Fibroblast of the aortic adventitia (primary cell): ENCODE measurements at places on chromosomes 16 and 17.

DNA sequence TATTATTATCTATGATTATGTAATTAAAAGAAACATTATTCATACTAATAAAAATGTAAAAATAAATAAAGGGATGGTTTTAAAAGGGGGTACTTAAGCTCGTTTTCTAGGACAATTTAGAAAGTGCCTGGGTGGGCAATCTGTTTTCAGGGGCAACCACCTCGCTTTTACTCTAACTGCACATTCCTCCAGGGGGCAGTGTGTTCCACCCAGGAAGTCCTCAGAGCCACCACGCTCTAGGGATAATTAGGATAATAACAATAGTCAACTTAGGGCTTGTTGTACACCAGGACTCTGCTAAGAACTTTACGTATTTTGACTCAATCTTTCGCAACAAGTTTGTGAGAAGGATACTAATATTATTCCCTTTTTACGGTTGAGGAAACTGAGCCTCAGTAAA is 396.7 kb upstream of the MAF start:
- no peak for DNase-seq

DNA sequence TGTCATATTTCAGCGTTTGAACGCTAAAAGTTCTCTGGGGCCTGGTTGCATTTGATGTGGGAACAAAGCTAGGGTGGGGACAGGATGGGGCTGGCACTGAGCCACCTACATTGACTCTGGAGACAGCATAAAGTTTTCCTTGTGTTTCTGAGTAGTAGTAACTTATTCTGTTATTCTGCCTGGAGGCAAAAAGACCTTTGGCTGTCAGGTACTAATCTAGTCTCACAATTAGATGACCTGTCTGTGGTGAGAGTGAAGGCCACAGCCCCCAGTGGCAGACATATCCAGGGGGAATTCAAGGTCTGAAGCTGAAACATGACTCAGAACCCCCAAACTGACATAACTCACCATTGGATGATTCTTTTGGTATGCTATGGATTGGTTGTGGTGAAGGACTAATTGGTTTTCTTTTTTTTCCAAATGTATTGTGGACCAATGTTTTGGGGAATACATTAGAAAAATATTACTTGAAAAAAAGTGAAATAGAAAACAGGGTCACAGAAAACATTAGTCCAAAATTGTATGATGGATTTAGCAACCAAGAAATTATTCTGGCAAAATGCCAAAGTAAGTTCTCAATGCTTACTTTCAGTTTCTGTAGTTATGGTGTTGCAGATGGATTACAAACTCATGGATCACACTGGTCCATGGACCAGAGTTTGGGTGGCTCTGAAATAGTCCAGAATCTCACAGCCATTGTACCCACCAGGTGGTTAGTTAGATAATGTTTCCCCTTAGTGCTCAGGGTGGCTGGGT is 10.5 kb upstream of the SALL1 start:
- peak; percentile 60 for DNase-seq

GRCh38 chr16:23504453-23505179 is 5.7 kb downstream of the GGA2 start:
- peak; percentile 84 for DNase-seq

- no peak for DNase-seq
Measured at GRCh38 chr16:79202977-79203376, 397.6 kb downstream of the MAF start.

GRCh38 chr16:3112058-3112880 is at the start of gene ZNF205:
Gene ZNF205 (plus strand): TSS chr16:3112586. CDS start chr16:3113431, 845 bp downstream.
- peak; percentile 80 for DNase-seq

- peak; percentile 47 for DNase-seq
Measured at GRCh38 chr16:12119562-12119961, 143.0 kb downstream of the SNX29 start.

GRCh38 chr17:52024300-52024870 is 134.1 kb downstream of the CA10 start:
- no peak for DNase-seq

- DNase-seq = no peak
Measured at GRCh38 chr17:17737961-17738894, 57.0 kb downstream of the RAI1 start.

DNA sequence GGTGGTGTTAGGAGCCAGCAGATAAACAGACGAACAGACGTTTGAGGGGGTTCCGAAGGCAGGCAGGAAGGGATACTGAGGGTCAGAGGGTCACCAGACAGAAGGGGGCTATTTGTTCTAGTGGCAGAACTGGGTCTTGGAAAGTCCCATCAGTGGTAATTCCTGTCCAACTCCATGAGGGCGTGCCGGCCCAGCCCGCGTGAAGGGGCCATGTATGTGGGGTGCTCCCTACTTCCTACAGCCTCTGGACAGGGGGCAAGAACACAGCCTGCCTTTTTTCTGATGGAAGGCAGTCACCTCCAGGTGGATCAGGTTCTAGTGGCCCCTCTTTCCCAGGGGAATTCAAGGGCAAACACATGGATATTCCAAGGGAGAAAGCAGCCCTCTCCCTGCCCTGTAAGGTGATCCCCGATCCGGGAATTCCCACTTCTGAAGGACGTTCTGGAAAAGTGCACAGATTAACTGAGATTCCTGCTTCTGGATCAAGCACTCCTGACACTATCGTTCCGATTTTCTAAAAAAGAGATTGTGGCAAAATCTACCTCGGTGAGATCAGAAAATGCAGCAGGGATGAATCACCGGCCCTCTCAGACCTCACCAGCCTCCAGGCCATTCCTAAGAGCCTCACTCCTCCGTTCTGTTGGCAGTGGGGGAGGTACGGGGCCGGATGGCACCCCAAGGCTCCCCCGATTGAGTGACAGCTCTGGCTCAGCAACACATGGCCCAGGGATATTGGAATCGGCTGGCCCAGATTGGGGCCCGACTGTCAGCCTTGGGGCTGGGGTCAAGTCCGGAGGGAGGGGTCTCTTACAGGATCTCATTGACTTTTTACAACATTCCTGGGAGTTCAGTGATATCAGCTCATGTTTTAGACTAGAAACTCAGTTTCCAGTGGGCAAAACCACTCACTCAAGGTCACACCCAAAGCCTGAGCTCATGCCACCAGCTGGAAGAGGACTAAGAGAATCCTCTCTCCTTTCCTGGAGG is 12.4 kb downstream of the STX1B start:
- DNase-seq = peak; percentile 68

DNA sequence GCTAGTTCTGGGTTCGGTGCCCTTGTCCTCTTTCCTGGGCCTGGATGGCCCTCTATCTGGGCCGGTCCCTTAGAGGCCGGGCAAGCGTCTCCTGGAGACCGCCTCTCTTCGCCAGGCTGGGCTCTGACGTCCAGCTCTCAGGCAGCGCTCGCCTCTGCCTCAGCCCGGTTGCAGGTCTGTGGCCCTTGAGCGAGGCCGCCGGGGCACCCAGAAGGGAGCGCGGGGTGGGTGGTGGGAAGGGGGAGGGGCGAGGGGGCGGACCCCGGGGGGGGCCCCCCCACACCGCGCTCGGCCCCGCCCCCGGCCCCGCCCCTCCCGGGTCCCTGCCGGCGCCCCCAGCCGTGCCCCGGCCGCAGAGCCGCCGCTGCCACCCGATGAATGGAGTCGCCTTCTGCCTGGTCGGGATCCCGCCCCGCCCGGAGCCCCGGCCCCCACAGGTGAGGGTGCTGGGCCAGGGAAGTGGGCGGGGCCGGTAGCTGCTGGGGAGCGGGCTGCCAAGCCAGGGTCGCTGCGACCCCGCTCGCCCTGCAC is at the start of gene ARHGAP23:
TSS of gene ARHGAP23 (plus strand) at position 353 of the 531 bp plus-strand sequence. CDS start at position 375, 22 bp downstream.
- DNase-seq = peak; percentile 68

- peak; percentile 43 for DNase-seq
Measured at GRCh38 chr16:30602616-30603277, 7.4 kb downstream of the ZNF689 start.

- DNase-seq = peak; percentile 32
Measured at GRCh38 chr17:73194514-73195222, 1.8 kb downstream of the COG1 start.

DNA sequence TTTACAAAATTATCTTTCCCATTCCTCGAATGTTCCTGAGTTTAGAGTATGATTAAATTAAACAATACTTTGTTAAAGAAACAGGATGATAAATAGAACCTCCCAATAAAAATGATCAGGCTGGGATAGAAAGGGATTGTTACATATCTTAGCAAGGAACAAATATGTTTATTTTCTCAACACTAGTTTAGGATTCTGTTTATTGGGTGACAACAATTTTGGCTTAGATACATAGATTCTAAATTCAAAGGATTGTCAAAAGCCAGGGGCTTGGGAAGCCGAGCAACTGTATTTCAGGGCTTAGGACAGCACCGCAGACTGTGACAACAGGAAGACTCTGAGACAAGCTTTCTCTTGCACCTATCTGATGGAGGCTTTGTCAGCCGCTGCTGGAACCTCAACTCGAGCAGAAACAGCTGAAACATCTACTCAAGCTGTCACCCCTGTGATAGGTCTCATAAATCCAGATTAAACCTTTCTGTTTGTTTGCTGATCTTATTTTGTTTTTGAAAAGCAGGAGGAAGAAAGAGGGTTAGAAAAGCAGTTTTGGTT is 562.8 kb upstream of the ZFHX3 start:
- DNase-seq = no peak

DNA sequence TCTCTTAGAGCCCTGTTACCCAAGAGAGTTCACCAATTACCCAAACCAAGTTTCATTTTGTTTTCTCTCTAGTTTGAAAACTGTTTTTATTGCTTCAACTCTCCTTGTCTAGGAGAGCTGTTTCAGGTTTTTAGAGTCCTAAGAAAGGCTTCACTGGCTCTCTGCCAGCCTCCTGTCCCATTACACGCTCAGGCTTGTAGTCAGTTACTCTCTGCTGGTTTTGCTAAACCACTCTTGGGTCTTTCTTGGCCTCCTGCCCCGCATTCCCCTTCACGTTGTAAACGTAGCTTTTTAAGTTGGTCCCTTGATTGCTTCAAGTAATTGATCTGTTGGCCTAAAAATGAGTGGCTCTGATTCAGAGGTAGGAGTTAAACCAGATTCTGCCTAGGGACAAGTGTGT is 529.1 kb downstream of the MAF start:
- DNase-seq = no peak

GRCh38 chr17:50848711-50849110 is 13.3 kb downstream of the WFIKKN2 start:
- no peak for DNase-seq

- no peak for DNase-seq
Measured at GRCh38 chr17:28958820-28959455, 7.6 kb upstream of the PHF12 start.

DNA sequence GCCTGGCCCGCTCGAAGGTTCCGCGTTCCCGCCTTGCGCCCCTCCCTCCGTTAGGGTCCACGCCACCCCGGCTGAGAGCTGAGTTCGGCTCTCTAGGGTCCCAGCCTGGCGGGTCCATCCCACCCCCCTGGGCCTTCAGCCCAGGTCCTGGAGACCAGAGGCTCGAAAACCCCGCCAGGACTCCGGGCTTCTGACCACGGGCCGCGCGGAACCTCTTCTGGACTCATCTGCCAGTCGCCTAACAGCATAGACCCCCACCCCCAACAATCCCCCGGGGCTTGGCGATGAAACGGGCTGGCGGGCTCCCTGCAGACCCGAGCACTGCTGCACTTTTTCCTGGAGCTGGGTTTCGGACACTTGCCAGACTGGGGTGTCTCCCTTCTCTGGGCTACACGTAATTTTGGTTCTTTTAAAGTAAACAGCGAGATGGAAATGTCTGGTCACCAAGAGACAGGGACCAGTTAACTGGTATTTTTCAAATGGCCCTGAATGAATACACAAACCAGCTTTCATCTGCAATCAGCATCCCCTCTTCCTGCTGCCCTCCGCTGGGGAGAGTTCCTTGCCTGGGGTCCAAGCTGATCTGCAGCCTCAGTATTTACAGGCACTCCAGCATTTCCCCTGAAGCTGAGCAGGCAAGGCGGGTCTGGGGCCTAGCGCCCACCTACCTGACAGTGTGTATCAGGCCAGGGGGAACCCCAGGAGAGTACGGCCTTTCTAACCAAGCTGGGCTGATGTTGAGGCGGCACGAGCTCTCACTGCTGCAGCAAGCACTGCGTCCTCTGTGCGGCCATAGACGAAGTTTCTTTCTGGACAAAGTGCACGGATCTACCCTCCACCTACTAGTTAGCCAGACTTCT is 639 bp upstream of the TRIM65 start:
- DNase-seq = no peak

DNA sequence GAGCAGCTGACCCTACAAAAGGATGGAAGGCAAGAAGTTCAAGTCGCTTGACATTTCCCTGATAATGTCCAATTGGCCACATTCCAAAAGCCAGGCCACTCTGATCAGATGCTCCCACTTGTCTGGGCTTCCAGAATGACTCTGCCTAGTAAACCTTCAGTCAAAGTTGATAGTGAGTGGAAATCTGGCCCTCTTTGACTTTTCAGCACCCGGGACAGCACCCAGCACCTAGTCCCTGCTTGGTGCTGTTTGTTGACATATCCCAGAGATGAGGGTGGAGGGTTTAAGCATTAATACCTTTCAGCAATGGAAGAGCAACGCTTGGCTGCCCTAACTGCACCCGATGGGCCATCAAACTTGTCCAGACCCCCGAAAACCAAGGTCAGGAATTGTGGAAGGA is 131.3 kb downstream of the AIPL1 start:
- DNase-seq = peak; percentile 8
